Activated naive CD4-positive, alpha-beta T cell treated with Interleukin-2 at 50 U/mL for 16 hours (primary cell): ENCODE measurements at places on chromosomes 3 and 15.

DNA sequence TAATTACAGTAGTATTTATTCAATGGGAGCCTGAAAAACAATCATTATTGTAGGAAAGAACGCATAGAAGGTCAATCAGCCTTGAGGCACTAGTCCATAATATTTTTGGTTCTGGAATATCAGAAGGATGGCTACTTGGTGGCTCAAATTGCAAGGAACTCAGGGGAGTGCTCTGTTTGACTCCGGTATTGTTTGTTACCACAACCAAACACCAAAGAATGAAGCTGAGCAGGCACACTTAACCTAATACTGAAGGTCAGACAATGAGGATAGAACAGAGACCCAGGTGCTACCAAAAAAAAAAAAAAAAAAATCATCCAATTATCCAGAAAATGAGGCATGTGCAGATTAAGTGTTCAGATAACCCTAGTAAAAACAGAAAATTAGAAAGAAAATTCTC is 11.1 kb upstream of the SATB1 start:
- no peak for DNase-seq

DNA sequence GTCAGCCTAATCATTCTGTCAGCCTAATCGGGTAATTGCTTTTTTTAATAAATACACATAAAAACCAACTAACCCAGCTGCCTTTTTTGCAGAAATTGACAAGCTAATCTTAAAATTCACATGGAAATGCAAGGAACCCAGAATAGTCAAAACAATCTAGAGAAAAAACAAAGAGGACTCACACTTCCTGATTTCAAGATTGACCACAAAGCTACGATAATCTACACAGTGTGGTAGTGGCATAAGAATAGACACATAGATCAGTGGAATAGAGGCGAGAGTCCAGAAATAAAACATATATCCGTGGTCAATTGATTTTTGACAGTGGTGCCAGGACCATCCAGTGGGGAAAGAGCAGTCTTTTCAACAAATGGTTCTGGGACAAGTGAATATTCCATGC is 2.4 kb upstream of the C3orf20 start:
- no peak for DNase-seq

GRCh38 chr3:111782943-111783342 is 76.1 kb upstream of the PHLDB2 start:
- DNase-seq = no peak

- DNase-seq = no peak
Observed at GRCh38 chr3:169146866-169147237, 516.7 kb downstream of the MECOM start.

DNA sequence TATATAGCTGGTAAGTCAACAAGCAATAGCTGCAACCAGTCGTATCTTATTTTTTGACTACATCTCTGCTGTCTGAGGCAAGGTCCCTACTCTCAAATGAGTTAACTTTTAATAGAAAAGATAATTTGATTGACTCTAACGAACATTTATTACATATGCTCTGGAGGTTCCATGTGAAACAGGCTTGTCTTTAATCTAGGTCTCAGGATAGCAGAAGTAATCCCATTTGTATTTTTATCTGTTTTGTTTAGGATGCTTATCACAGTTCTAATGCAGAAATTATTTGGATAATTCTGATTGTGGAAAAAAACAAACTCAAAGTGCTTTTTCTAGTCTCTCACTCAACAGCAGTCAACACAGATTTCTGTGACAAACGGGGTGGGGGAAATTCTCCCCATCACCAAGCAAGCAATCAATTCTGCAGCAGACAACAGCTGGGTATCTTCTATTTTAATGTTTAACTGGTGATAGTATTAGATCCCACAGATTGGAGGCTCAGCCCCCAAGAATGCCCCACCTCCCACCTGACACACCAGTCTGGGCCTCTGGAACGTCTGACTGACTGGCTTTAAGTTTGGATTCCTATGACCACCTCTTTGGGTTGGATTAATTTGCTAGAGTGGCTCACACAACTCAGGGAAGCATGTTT is 58.8 kb downstream of the ITPR1 start:
- no peak for DNase-seq

GRCh38 chr15:53477981-53478766 is 281.3 kb downstream of the WDR72 start:
- no peak for DNase-seq

- no peak for DNase-seq
Observed at GRCh38 chr3:9897408-9898372, 5.0 kb upstream of the IL17RE start.
